ENCODE measurements at places on chromosomes 11 and 22.

GRCh38 chr22:40477683-40478337, 107.4 kb downstream of the SGSM3 start:
- no peak for DNase-seq

- no peak for DNase-seq
These were observed 125.6 kb upstream of the SLC5A12 start for GRCh38 chr11:26847459-26847858.

- DNase-seq: no peak
These were observed 234.3 kb downstream of the TBC1D22A start for GRCh38 chr22:46996595-46997310.

- DNase-seq: no peak
These were observed 29.1 kb upstream of the TECTA start for GRCh38 chr11:121071846-121072450.

DNA sequence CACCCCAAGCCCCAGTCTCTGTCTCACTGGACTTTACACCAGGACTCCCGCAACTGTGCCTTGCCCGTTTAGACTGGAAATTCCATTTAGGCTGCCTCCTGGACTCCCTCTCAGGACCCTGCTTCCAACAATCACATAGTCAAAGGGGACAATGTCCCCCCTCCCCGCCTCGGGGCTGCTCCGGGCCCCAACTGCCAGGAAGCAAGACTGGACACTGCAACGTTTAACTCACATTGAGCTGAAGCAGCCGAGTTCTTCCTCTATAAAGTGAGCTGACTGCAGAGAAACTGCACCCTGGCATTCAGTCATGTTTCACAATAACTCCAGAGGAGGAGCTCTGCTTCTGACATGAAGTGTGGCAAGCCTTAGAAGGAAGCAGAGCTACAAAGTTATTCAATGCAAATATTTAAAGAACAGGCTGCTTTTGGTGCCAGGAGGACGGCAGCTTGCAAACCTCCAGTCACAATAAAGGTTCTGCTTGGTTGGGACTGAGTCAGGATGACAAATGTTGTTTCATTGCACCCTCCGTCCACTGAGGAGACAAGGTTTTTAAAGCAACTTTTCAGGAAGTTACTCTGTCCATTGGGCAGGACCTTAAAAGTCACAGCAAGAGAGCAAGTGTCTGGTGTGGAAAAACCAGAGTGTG, 19.9 kb downstream of the PACSIN2 start:
- DNase-seq: peak; percentile 82

- DNase-seq: no peak
These were observed 67.7 kb upstream of the CLNS1A start for GRCh38 chr11:77705195-77705875.

GRCh38 chr22:30606455-30607299, at the start of gene TCN2:
TCN2 (plus strand) TSS chr22:30607174; CDS start chr22:30607332, 158 bp downstream.
- peak; percentile 39 for DNase-seq

DNA sequence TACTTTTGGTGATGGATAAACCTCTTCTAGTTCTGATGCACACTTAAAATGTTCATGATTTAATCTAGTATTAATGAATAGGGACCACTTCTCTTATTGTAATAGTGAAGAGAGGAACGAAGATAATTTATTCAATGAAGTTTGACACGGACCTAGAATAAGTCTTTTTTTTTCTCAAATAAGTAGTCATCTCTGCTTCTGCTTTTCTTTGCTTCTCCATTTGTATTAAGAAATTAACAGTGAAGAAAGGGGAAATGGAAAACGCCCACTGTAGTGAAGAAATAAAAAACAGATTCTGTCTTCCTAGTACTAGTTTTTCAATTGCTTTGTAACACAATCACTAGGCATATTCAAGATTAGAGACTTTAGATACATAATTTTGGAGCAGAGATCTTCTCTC, 73.0 kb downstream of the CD44 start:
- DNase-seq: no peak

DNA sequence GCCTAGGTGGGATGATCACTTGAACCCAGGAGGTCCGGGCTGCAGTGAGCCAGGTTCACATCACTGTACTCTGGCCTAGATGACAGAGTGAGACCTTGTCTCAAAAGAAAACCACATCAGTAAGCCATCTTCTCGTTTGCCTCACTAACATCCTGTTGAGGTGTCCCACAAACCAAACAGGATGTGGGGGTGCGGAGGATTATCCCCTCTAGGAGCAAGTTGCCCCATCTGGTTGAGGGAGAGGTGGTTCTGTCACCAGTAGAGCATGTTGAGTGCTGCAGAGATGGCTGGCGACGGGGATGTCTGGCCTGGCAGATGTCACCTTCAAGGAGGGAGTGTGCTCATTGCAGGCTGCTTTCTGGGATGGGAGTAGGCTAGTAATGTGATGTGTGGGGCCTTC, 72.4 kb downstream of the ZNRF3 start:
- no peak for DNase-seq

GRCh38 chr11:14543260-14543659, 23.1 kb upstream of the PSMA1 start:
- no peak for DNase-seq

- peak; percentile 14 for DNase-seq
These were observed 71.0 kb downstream of the SYN3 start for GRCh38 chr22:32987081-32987631.

- no peak for DNase-seq
These were observed 1.5 kb downstream of the CLCF1 start for GRCh38 chr11:67371911-67372320.

GRCh38 chr22:30432096-30432495, 6.5 kb downstream of the MTFP1 start:
- DNase-seq: no peak

GRCh38 chr11:111911563-111912401, at the start of gene CRYAB:
CRYAB (minus strand) TSS chr11:111911770; CDS start chr11:111911724, 46 bp downstream.
- DNase-seq: peak; percentile 72
